ENCODE measurements at places on chromosomes 16 and 17. TPM values are rescaled to one million over a fixed set of nuclear protein-coding genes. Genes with fewer than 3 reads are reported as not detected.

CLEC3A gene
- total RNA-seq: not detected

AARSD1 gene
- total RNA-seq: 19.5 TPM

DNA sequence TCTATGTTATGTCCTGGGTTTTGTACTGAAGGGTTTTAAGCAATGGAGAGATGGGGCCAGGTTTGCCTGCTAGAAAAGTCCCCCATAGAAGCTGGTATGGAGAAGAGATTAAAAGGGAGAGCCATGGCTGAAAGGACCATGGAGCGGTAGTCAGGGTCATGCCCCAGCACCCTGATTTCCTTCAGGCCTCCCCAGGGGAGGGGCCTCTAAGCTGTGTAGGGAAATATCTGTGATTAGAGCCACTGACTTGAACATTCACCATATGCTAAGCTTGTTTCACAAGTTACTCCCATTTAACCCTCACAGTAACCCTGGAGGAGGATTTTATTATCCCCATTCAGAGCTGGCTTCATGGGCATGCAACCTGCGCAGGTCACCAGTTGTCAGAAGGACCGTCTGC, 3.8 kb upstream of the ATP2A3 start:
- H3K4me3 ChIP-seq: no peak overlapping the region
- DNase-seq: no peak
- H3K36me3 ChIP-seq: no peaks in the 10 kb centered on the region

- no peak for DNase-seq
- no peak overlapping the region for H3K4me3 ChIP-seq
- H3K27ac ChIP-seq: no peak overlapping the region
- no peaks in the 10 kb centered on the region for H3K4me1 ChIP-seq
- H3K27me3 ChIP-seq: no peaks in the 10 kb centered on the region
- H3K36me3 ChIP-seq: no peaks in the 10 kb centered on the region
Measured at GRCh38 chr17:75998327-75998795, 2.3 kb upstream of the CDK3 start.

KRT15 gene
- not detected for total RNA-seq
